ENCODE measurements at places on chromosomes 7 and 10.

DNA sequence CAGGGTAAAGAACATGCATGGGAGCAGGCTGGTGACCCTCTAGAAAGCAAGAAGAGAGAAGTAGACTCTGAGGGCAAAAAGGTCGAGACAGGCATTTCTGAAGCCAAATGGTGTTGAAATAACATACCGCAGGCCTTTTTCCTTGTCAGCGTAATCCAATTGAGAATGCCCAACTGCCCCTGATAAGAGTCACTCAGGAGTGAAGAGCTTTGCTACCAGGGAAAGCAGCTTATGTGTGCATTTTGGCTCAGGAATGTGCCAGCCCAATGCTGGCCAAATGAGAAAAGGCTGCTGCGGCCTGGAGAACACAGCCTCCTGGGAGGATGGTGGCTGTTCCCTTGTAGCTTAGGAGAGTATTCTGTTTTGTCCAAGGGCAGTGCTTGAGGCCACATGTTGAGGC, 61.4 kb upstream of the NFKB2 start:
- DNase-seq, result no peak

DNA sequence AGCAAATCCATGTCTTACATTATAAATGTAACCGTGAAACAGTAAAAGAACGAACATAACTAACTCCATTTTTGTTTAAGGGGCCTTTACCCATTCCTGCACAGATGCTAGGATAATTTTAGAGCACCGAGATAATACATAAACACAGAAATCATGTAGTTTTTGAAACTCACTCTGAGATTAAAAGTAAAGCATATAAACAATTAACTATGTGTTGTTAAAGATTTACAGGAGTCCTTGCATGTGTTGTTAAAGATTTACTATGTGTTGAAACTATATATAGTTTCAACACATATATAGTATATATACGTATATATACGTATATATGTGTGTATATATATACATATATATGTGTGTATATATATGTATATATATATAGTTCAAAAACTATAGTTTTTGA, 7.2 kb upstream of the CALML3 start:
- DNase-seq, result no peak

DNA sequence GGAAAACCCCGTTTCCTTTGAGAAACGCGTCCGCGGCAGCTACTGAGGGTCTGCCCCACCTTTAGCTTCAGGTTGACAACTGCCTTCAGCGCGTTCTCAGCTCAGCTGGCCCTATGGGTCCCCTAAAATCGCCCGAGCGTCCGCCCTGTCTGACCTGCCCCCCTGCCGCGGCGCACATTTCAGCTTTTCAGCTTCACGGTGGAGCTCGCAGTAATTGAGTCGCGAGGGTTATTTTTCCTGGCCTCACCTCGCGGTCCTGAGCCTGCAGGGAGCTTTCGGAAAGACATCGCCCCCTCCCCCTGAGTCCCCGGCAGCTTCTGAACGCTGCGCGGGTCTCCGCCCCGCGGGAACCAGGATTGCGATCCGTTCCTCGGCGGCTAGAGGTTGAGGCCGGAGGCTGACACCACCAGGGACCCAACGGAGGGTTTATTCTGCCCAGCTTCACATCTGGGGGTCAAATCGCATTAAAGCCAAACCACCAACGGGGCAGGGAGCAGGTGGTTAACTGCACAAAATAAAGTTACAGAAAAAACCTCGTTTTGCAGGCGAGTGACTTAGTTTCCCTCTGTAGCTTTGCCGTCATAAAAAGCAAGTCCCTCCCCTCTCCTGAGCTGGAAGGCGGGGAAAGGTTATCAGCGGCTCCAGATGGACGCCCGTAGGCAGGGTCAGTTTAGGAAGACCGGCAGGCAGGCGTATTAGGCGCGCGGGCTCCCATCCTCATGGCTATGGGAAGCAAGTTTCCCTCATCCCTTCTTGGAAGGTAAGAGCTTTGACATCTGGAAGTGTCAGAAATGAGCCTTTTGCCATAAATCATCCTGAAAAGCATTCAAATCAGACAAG, 11.0 kb downstream of the TWIST1 start:
- DNase-seq, result no peak

- DNase-seq, result no peak
These were observed 6.1 kb downstream of the MSMB start for GRCh38 chr10:46040004-46040403.

DNA sequence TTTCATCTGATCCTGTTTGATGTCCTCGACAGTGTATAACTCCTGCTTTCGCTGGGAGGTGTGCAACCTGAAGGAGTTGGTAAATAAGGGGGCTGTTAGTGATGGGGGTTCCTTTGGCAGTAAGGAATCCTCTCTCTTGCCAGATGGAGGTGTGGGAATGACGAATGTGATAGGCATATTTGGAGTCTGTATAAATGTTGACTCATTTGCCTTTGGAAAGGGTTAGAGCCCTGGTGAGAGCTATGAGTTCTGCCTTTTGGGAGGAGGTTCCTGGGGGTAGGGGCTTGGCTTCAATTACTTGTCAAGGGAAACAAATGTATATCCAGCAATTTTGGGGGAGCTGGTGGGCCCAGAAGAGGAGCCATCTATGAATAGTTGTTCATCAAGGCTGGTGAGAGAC, 11.4 kb upstream of the CHST3 start:
- DNase-seq, result no peak

DNA sequence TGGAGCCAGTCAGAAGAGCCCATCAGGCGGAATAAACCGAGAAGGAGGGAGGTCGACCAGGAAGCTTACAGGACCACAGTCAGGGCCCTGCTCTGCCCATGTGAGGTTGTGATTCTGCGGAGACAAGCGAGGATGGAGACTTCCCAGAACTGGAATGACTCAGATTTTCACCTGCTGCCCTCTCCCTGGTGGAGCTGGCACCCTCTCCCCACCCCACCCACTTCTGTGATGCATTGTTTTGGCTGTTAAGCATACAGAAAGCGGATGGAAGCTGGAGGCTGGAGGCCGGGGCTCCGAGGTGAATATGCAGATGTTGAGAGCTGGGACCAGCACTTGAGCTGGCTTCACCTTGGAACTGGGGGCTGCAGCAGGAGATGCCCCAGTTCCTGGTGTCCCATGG, 57.4 kb downstream of the NPTX2 start:
- no peak for DNase-seq

DNA sequence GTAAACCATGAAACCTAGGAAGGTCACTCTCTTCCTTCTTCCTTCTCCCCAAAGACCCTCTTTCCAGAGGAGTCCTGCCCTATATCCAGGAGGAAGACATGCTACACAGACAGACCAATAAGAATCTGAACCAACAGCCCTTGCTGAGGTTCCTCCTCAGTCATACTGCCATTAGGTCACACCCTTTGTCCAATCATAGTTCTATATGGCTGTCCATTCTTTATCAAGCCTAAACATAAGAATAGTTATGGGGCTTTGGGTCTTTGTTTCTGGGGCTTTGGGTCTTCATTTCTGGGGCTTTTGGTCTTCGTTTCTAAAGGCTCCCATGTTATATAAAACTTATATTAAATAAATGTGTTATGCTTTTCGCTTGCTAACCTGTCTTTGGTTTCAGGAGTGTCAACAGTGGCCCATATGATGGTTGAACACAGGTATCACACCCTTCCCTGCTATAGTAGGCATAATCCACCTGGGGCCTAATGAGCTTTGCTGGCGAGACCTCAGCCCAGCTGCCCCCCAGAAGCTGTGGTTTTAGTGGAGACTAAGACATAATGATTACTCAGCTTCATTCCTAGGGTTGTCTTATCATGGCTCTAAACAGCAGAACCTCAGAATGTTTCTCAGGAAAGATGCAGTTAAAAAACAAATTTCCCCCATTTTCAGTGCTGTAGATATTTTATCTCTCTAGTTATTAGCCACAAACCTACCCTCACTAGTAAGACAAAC, 91.6 kb downstream of the ELMO1 start:
- DNase-seq, result no peak
